GM12878 (cell line): ENCODE measurements at places on chromosomes 4 and X.

DNA sequence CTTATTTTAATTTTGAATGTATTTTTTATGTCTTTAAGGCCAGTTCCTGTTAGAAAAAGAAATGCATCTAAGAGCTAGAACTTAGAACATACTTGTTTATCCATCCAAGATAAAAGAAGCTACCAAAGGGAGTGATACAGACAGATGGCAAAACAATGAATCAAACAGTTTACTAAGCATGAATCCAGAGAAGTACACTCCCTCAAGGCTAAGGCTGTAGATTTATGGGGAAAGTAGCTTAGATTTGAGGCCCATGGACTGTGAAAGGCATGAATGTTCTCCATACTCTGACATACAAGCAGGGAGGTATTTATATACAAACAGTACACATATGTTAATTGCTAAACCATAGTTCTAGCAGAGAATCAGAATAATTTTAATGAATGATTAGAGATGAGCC, 255.3 kb upstream of the NRK start:
- no peak for DNase-seq

DNA sequence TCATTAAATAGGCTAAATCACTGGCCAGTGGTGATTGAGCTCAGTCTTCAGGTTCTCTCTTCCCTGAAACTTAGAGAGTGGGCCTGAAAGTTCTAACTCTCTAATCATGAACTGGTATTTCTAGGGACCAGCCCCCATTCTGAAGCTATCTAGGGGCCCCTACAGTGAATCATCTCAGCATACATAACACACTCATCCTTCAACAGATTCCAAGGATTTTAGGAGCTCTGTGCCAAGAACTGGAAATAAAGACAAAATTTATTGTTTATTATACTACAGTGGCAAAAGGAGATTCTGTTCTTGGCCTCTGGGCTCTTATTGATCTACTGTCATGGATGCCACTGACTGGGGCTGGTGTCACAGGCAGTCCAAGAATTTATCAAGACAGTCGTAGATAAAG, 263.8 kb upstream of the IGFBP7 start:
- DNase-seq: no peak

- no peak for DNase-seq
Measured at GRCh38 chrX:21255032-21255618, 119.1 kb upstream of the CNKSR2 start.

DNA sequence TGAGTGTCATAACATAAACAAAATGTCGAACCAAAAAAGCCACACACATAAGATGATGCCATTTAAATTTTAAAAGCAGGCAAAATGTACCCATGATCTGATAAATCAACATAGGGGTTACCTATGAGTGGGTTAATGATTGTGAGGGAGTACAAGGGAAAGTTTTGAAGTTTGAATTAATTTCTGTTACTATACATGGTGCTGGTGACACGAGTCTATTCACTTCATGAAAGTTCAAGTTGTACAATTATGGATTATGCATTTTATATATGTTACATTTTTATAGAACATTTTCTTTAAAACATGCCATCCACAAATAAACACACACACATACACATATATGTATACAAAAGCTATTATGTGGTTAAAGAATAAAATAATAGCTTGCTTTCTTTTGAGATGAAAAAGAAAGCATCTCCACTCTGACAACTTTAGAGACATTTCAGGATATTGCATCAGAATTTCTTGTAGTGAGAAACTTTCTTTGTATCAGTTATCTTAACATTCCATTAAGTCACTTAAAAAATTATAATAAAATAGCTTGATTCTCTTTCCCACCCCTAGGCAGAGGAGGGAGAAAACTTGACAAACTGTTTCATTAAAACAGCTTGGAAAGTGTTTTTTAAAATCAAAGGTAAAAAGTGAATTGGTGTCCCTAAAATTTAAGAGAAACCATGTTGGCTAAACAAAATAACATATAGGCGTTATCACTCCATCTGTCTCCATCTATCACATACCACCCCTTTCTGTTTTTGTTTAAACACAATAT, 891.8 kb upstream of the NDST4 start:
- DNase-seq: no peak

DNA sequence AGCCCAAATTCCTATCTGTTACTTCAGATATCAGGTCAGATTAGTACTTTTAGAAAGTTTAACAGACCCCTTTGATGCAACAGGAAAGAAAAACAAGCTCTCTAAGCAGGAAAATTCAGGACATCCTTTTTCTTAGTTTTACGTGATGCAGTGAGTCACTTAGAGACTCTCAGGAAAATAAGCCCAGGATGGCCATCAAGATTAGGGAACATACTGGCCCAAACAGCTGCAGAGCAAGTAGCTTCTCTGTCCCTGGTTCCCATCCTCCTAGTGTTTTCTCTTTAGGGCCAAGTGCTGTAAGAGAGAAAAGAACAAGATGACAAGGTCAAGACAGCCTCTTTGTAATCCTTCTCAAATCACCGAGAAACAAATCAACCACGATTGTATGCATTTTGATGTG, 219.1 kb downstream of the ZNF674 start:
- DNase-seq: no peak

- DNase-seq: no peak
Measured at GRCh38 chr4:7777871-7778509, 161.7 kb downstream of the AFAP1 start.

- DNase-seq: no peak
Measured at GRCh38 chr4:30653291-30653690, 66.9 kb upstream of the PCDH7 start.

GRCh38 chr4:106762666-106763443, 273.3 kb downstream of the DKK2 start:
- DNase-seq: no peak

- DNase-seq: peak; percentile 99
Measured at GRCh38 chrX:79259073-79259689, 108.0 kb downstream of the ITM2A start.

- DNase-seq: no peak
Measured at GRCh38 chrX:23742174-23742696, 841 bp downstream of the ACOT9 start.

- DNase-seq: peak; percentile 3
Measured at GRCh38 chr4:167023364-167023925, 210.8 kb downstream of the SPOCK3 start.
